Activated CD8-positive, alpha-beta T cell treated with anti-CD3 and anti-CD28 coated beads for 36 hours (primary cell): ENCODE measurements at places on chromosomes 2 and 18.

DNA sequence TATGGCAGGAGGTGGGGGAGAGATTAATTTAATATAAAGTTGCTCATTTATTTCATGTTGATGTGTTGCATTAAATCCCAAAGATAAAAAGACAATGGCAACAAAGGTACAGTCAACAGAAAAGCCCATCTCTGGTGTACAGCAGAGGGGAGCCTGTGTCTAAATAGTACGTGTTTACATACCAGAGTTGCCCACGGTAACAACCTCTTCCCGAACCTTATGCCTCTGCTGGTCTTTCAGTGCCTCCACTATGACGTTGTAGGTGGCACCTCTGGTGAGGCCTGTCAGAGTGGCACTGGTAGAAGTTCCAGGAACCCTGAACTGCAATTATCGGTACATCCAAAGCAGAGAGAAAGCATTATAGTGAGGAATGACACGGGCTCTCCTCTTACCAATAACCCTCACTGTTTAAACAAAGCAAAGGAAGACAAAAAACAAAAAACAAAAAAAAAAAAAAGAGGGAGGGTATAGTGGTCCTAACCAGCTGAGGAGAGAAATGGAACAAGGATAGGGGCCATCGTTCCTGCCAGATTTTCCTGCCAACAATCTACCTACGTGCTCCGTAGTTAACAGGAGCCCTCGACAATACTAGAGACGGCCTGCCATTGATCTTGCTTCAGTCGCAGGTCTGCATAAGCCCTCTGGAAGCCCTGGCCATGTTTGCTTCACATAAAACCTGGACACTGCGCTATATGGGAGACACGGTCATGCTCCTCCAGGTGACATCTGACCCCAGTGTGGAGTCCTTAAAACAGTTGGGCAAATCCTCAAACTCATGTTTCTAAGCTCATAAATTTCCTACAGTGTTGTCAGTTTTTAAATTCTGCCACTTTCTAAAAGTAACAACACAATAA lies 58.5 kb downstream of the ATIC start:
- no peaks in the 10 kb centered on the region for H3K4me1 ChIP-seq
- no peak overlapping the region for H3K27ac ChIP-seq
- no peaks in the 10 kb centered on the region for H3K27me3 ChIP-seq
- H3K4me3 ChIP-seq: no peak overlapping the region
- DNase-seq: no peak

GRCh38 chr2:134306521-134306920 lies 52.6 kb downstream of the MGAT5 start:
- peaks cover 18% of the 10 kb centered on the region for H3K36me3 ChIP-seq
- no peak overlapping the region for H3K4me3 ChIP-seq
- peaks cover 81% of the 10 kb centered on the region for H3K4me1 ChIP-seq
- DNase-seq: no peak
- no peaks in the 10 kb centered on the region for H3K27me3 ChIP-seq

DNA sequence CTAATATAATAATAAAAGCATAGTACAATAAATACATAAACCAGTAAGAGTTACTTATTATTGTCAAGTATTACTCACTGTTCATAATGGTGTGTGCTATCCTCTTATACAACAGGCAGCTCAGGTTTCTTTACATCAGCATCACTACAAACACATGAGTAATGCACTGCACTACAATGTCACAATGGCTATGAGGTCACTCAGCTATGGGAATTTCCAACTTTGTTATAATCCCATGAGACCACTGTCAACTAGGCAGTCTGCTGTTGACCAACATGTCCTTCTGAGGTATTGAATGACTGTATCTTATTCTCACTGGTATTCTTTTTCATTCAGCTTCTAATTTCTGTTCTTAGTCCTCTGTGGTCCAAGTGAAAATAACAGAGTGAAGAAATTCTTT lies 250.4 kb upstream of the DSEL start:
- H3K36me3 ChIP-seq: no peaks in the 10 kb centered on the region
- no peak overlapping the region for H3K4me3 ChIP-seq
- H3K27me3 ChIP-seq: no peaks in the 10 kb centered on the region
- no peak overlapping the region for H3K27ac ChIP-seq
- no peak for DNase-seq
- no peaks in the 10 kb centered on the region for H3K4me1 ChIP-seq

DNA sequence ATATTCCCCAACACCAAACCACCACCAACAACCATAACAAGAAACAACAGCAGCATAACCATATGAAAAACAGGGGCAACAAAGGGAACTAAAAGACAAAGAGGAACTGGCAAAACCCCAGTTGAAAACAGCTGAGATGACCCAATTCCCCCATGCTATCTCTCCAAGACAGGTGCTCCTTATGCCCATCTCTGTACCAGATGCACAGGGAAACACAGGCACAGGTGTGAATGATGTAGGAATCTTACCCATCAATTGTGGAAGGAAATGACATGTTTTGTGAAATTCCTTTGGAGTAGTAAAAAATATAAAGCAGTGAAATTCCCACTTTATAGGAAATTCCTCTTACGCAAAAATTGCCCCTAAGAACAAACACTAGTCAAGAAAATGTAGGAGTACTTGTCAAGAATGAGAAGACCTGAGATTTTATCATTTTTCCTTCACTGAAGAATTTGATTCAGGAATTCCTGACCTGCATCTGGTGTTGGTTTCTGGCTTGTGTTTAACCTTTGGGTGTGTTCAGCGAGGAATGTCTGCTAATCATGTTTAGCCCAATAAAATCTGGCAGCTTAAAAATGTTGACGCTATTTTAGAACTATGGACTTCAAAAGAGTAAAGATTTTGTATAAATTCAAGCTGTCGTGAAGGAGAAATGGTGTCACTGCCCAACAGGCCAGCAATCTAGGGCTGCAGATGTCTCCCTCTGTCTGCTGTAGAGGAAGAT lies 67.7 kb upstream of the ARHGAP28 start:
- no peaks in the 10 kb centered on the region for H3K4me1 ChIP-seq
- no peaks in the 10 kb centered on the region for H3K27me3 ChIP-seq
- H3K4me3 ChIP-seq: no peak overlapping the region
- no peaks in the 10 kb centered on the region for H3K36me3 ChIP-seq

- H3K27me3 ChIP-seq: no peaks in the 10 kb centered on the region
- no peak overlapping the region for H3K4me3 ChIP-seq
- H3K36me3 ChIP-seq: no peaks in the 10 kb centered on the region
- H3K4me1 ChIP-seq: peaks cover 13% of the 10 kb centered on the region
Measured at GRCh38 chr18:48956356-48956755, 5.6 kb upstream of the SMAD7 start.
